ENCODE measurements at places on chromosomes 12 and 14. TPM values are rescaled to one million over a fixed set of nuclear protein-coding genes. Genes with fewer than 3 reads are reported as not detected.
A peak's percentile ranks its signal among the peaks of the same experiment; 100 is the strongest.

DNA sequence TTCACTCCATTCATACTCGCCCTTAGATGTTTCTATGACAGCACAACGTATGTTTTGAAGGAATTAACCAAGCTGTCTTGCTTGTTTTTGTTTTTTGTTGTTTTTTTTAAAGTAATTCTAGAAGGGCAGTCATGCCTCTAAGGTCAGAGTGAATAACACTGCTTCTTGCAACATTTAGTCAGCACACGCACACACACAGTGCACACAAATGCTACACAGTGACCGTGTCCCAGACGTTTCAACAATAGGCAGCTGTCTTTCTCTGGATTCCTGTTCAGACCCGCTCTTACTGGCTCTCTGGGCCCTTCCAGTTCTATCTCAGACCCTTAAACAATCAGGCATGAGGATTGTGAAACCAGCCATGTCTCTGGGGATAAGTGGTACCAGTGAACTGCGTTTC, 351.0 kb upstream of the FKBP4 start:
- no peak for DNase-seq

GRCh38 chr12:124764870-124765580, 98.6 kb downstream of the SCARB1 start:
- DNase-seq: no peak

DNA sequence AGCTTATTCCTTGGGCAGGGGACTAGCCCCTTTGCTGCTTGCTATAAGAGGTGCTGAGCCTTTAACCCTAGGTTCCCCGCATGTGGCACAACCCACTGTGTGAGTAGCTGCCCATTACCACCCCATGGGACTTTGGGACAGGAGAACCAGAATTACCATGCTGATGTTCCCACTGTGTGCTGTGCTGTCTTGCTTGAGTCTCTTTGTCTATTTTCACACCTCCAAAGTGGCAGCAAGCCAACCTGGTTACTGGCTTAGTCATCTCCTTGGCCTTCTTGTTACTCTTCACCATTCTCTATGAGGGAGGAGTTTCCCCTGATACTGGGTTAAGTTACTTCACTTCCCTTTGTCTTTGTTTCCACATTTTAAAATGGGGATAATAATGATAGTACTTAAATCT, 73.4 kb upstream of the ETV6 start:
- DNase-seq: no peak

- DNase-seq: no peak
These were observed 573 bp downstream of the ARL6IP4 start for GRCh38 chr12:122981036-122981471.

- DNase-seq: peak; percentile 37
These were observed 27.8 kb downstream of the KCNA5 start for GRCh38 chr12:5071496-5071895.

SLC6A13 gene
- not detected for total RNA-seq

MARS1 gene
- total RNA-seq: 266 TPM

APOLD1 gene
- 0.94 TPM for total RNA-seq

MYF6 gene
- total RNA-seq: not detected

Data from GM23338 (cell line).